ENCODE measurements at places on chromosomes 1 and 21.

DNA sequence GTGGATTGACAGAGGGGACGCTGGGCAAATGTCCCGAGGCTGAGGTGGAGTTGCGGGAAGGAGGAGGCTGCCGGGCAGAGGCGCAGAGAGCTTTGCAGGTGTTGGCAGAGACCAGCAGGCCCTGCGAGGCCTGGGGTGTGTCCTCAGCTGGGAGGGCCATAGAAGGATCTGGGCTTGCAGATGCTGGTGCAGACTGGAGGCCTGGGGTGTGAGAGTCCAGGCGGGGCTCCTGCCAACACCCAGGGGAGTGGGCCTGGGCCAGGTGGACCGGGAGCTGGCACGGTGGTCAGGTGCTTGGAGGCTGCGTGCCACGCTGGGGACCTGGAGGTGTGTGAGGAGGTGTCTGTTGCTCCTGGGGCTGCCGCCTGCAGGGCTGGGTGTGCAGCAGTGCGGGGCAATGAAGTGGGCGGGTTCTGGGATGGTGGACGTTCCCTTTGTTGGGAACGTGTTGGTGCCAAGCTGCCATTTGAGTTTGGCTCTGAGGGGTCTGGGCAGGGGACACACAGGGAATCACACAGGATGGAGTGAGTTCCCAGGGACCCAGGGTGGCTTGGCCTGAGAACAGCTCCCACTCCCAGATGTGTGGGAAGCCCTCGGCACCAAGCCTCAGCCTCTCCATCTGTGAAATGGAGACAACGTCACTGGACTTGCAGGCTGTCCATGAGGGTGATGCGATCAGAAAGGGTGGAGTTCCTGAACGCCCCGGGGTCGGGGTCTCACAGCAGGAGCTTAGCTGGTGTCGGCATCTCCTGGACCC lies 39.9 kb upstream of the POFUT2 start:
- DNase-seq = no peak

DNA sequence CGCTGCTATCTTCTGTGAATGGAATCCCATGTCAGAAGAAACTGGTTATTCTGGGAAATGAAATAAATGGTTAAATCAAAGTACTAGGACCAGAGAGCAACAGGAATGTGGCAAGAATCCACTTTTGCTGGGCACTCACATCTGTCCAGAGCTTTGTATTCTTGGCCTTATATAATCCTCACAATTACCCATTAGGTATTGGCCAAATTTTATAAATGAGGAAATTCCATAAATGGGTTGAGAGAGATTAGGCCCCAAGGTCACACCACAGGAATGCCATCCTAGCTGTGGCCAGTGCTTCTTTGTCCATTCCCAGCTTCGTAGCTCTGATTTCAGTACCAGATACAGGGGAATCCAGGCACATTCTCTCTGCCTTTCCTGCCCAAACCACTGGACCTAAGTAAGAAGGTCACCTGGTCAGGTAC lies 76.1 kb upstream of the HOOK1 start:
- DNase-seq = no peak

- DNase-seq = no peak
These were observed 771.1 kb downstream of the BRINP3 start for GRCh38 chr1:189706594-189706993.

DNA sequence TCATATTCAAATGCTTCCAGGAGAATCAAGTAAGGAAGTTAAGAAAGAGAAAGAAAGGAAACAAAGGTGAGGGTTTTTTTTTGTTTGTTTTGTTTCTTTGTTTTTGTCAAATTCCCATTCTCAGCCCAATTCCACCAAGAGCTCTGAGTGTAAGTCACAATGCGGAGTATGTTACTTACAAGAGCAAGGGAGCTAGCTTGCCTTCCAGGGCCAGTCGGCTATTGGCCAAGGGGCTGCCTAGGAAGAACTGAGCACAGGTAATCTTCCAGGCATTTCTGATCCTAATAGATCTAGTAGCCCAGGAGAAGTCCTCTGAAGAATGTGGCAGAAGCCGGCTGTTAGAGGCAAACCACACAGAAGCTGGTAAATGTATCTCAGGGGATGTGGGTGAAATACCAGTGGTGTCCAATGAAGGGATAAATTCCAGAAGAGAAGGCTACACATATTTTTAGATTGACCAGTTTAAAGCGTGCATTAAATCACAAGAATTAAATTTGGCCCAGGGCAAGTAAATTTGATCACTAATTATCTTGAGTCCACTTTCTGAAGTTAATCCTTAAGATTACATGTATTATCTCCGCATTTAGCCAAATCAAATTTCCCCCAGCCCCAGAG lies 239.6 kb upstream of the ADAMTS5 start:
- no peak for DNase-seq

DNA sequence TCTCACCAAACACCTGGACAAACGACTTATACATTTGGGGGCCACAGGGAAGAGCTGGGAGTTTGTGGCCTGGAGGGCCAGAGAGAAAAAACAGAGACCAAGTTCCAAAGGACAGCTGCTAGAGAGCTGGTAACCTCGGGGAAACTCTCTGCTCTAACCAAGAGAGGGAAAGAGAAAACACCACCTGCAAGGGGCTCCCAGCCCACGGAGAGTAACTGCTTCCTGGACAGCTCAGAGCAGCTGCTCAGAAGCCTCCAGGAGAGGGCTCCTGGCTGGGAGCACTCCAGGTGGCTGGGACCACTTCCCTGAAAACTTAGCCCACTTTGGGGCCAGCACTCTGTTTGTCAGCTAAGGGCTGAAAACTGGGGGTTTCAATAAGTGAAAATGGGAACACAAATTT lies 154.8 kb upstream of the GRIK3 start:
- no peak for DNase-seq

- DNase-seq = no peak
These were observed 22.9 kb upstream of the PKN2 start for GRCh38 chr1:88661188-88661587.

DNA sequence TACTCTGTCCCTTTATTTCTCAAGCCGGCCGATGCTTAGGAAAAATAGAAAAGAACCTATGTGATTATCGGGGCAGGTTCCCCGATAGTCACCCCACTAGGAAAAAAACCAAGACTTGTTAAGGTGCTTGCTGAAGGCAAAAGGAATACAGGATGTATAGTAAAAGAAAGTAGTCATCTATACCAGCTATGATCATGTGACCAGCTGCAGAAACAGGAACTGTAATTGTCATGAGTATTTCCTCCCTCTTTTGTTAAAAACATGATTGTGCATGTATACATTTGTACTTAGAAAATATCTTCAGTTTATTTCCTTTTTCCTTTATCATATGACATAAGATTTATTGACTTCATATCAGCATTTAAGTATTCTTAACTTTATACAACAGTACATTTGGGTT lies 30.5 kb downstream of the PIGK start:
- DNase-seq = no peak

DNA sequence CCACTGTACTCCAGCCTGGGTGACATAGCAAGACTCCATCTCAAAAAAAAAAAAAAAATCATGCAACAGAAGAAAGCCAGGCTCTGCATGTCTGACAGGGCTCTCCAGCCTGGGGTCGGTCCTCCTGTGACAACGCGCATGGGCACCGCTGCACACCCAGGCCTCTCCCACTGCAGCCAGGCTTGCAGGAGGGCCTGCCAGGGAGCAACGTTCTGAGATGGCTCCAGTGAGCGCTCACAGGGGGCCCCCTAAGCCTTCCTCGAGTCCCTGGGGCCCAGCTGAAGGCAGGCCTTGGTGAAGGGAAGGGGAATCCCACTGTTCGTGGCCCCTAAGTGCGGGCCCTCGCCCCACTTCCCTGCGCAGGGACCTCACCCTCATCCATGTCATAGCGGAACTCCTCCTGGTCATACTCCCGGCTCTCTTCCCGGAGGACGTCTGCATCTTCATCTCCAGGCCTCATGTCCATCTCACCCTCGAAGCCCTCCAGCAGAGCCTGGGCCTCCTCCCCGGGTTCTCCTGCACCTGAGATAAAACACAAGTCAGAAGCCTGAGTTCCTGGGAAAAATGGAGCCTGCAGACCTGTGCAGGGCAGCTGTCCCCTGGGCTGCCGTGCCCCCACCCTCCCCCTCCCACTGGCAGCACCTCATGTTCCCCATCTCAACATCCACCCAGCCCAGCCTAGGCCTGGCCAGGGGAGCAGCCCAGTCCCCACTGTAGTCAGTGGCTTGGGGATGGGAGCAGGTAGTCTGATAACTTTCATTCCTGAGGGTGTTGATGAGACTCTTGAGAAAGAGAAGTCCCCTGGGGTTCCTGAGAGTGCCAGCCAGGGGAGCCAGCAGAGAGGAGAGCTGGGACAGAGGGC lies 20.3 kb downstream of the RSPH1 start:
- DNase-seq = no peak

DNA sequence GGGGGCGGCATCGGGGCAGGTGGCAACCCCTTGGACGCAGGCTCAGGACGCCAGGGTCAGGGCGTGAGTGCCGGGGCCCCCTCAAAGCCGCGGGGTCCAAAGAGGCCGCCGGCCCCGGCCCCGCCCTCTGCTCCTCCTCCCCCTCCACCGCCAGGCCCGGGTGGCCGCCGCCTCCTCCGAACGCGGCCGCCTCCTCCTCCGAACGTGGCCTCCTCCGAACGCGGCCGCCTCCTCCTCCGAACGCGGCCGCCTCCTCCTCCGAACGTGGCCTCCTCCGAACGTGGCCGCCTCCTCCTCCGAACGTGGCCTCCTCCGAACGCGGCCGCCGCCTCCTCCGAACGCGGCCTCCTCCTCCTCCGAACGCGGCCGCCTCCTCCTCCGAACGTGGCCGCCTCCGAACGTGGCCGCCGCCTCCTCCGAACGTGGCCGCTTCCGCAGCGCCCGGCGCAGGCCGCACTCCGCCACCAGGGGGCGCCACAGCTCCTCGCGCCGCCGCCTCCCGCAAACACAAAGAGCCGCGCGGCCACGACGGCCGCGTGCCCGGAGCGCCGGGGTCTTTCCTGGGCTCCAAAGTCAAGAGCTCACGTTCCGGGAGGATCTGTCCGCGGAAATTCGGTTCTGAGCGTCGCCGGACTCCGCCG lies 19.3 kb upstream of the SAMD11 start:
- peak; percentile 86 for DNase-seq

- DNase-seq = no peak
These were observed 102.3 kb downstream of the RPE65 start for GRCh38 chr1:68347415-68347814.

- no peak for DNase-seq
These were observed 582.2 kb upstream of the ADGRL4 start for GRCh38 chr1:79588719-79589118.

GRCh38 chr21:29418813-29419212 lies 120.1 kb downstream of the BACH1 start:
- DNase-seq = no peak

- no peak for DNase-seq
These were observed 10.6 kb downstream of the TXNIP start for GRCh38 chr1:145985502-145986439.

DNA sequence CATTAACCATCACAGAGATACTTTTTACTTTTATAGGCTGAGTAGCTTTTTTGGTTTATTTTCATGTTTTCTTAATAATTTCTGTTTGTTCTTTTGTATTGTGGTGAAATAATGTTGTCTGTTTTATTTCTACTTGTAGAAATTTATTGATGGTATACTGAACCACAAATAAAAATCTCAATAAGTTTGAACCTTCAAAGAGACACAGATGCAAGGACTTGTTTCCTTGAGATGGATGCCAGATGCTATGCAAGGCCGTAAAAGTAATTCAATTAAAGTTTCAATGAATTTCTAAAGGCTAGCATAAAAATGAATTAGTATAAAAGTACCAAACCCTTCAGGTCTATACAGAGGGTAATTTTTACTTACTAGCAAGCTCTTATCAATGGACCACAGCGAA lies 873.5 kb downstream of the TTLL7 start:
- DNase-seq = no peak

GRCh38 chr1:237690656-237691055 lies 200.1 kb downstream of the ZP4 start:
- no peak for DNase-seq

- DNase-seq = no peak
These were observed 114.7 kb downstream of the MAP3K21 start for GRCh38 chr1:233442026-233442780.

GRCh38 chr21:43983390-43983789 lies 28.7 kb upstream of the TRAPPC10 start:
- DNase-seq = no peak

DNA sequence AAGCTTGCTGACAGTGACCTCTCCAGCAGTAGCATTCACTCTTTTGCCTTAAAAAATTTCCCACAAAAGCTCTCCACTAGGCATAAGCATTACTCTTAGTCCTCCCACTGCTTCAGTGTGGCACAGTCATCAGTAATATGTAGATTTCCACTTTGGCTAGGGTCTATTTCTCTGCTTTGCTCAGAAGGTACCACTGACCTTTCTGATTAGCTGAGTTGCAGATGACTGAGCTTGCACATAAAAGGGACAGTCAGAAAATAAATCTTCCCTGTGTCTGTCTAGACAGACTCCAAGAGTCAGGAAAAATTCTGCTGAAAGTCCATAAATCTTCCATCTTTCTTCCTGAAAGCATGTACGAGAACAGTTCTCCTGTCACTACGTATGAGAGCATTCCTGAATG lies 56.6 kb upstream of the APP start:
- DNase-seq = no peak

DNA sequence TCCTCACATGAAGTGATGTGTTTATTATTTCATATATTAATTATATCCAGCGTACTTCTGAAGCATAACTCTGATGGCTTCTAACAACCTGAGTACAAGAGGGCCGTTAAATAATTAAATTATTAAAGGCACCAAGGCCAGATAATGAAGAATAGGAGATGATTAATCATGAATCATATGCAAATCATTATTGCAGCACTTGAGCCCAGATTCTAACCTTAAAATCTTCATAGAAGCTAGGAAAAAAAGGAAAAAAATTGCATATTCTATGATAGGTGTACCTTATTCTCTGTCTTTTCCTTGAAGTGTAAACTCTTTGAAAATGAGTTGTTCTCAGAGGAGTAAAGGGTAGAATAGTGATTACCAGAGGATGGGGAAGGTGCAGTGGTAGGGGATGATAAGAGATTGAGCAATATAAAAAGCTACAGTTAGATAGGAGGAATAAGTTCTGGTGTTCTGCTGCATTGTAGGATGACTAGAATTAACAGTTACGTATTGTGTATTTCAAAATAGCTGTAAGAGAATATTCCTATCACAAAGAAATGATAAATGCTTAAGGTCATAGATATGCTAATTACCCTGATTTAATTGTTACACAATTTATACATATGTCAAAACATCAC lies 51.1 kb downstream of the SWT1 start:
- no peak for DNase-seq

- DNase-seq = no peak
These were observed 430.6 kb upstream of the KAZN start for GRCh38 chr1:14167884-14168283.

- no peak for DNase-seq
These were observed 255.5 kb upstream of the SGIP1 start for GRCh38 chr1:66278260-66279021.

- DNase-seq = no peak
These were observed 62.8 kb downstream of the CNST start for GRCh38 chr1:246629030-246629429.
